ENCODE measurements at places on chromosomes 7 and 10.
A peak's percentile ranks its signal among the peaks of the same experiment; 100 is the strongest.

GRCh38 chr7:69893906-69894305, 295.6 kb downstream of the AUTS2 start:
- peak; percentile 76 for DNase-seq

- DNase-seq, result peak; percentile 73
Observed at GRCh38 chr7:698515-699475, 27.7 kb upstream of the DNAAF5 start.

- no peak for DNase-seq
Observed at GRCh38 chr7:116560021-116560970, 35.5 kb downstream of the CAV1 start.

DNA sequence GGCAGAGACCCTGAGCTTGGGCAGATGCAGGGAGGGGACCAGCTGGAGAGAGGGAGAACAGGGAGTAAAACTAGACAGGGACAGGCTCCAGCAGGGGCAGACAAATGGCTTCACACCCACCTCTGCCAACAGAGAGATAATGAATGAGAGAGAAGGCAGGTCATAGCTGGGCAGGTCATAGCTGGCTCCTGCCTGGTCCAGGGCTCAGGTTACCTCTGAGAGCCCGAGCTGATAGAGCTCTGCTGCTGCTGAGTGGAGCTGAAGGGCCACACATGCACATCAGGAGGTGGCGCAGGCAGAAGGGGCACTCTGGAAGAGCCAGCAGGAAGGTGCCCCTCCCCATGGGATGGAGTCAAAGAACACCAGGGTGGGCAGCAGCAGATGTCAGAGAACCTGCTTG, 154.2 kb downstream of the GFRA1 start:
- no peak for DNase-seq

DNA sequence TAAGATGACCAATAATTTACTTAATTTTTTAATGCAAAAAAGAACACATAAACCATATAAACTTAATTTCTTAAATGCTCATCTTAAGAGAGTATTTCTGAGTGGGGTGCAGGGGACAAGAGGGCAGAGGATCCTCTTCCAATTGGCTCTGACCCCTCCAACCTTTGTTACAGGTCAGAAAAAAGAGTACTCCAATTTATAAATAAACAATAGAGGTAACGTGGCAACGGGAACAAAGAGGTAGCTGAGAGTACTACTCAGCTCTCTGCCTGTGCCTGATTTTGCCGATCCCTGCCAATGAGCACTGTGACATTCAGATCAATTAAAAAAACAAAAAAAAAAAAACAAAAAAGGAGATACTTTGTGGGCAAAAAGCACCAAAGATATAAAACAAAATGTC, 307.9 kb downstream of the PARD3 start:
- DNase-seq, result no peak

GRCh38 chr10:7056216-7056615, 354.6 kb downstream of the SFMBT2 start:
- no peak for DNase-seq

DNA sequence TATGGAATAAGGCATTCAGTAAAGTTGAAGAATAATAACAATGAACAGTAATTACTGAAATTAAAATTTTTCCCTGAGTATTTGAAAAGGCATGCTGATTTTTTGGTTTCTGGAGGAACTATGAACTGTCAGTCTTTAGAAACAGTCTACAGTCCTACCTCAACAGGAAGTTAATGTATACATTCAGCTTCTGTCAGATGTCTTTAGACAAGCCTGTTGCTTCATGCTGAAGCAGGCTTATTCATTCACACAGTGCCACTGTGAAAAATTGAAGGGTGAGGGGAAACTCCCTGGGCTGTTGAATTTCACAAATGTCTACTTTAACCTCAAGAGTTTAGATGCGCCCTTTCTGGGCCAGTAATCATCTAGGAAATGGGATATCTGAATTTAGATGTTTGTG, 3.5 kb downstream of the NRF1 start:
- peak; percentile 74 for DNase-seq

GRCh38 chr10:126595160-126595559, 75.3 kb downstream of the C10orf90 start:
- no peak for DNase-seq

GRCh38 chr7:137539111-137539715, 195.7 kb upstream of the PTN start:
- DNase-seq, result peak; percentile 73

DNA sequence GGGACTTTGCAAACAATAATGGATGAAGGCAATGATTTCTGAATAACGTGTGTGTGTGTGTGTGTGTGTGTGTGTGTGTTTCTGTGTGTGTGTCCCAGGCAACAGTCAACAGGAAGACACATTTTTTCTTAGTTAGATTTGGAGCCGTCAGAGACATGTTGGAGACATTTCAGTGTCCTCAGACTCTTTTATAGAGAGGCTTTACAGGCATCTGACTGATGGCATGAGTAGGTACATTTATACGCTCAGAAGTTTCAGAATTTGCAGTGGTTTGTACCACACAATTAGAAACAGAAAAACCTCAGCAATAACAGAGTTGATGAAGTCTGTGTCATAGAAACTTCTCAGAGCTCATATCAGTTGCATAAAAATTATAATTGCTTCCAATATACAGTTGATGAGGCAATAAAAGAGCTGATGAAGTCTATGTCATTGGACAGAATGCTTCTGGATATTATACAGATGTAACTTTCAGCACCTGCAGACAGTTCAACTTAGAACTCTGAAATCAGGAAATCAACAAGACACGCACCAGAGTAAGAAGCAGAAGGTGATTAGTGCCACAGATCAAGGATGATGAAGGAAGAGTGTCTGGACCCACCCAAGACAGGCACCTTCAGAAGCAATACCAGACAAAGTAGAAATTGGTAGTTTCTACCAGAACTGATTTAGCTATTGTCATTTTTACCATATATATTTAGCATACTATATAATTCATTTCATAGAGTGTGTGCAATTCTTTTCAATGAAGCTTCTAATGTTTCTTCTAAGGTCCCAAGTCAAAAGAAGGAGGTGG, 104.5 kb upstream of the LYZL1 start:
- DNase-seq, result no peak

- DNase-seq, result peak; percentile 9
Observed at GRCh38 chr10:52348037-52348564, 34.0 kb downstream of the DKK1 start.

GRCh38 chr7:23394488-23395171, 75.7 kb downstream of the IGF2BP3 start:
- no peak for DNase-seq

DNA sequence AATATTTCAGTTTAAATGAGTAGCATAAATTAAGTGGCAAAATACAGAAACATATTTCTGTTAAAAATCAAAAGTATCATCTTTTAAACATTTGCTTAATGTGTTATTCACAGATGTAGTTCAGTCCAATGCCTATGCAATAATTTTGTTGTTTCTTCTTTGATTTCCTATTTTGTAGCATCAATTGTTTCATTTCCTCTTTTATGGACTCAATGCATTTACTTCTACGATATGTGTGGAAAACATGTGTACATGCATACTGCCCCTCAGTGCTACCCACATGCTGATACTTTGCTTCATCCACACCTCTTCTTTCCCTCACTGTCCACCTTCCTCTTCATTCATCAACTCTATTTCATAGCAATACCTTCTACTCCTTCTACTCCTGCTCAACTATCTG, 108.1 kb downstream of the PTN start:
- no peak for DNase-seq

DNA sequence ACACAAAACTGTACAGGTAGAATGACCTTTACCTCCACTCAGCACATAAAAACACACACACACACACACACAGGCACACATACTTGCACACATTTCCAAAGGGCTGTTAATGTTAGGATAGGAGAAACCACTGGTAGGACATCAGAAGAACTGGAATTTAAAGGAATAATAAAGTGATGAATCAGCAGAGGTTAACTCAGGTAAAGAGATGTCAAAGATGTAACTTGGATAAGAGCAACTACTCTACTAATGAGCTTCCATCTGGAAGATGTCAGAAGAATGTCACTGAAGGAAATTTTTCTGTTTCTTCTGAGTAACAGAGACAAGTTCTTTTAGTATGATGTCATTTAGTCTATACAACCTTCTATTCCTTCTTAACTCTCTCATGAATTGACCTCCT, 26.4 kb upstream of the GPR37 start:
- no peak for DNase-seq

Measured in hematopoietic multipotent progenitor cell treated with erythropoietin and hydrocortisone succinate and interleukin-3 and kit ligand, for 4 days (in vitro differentiated cells).